ENCODE measurements at places on chromosomes 6 and 20.

DNA sequence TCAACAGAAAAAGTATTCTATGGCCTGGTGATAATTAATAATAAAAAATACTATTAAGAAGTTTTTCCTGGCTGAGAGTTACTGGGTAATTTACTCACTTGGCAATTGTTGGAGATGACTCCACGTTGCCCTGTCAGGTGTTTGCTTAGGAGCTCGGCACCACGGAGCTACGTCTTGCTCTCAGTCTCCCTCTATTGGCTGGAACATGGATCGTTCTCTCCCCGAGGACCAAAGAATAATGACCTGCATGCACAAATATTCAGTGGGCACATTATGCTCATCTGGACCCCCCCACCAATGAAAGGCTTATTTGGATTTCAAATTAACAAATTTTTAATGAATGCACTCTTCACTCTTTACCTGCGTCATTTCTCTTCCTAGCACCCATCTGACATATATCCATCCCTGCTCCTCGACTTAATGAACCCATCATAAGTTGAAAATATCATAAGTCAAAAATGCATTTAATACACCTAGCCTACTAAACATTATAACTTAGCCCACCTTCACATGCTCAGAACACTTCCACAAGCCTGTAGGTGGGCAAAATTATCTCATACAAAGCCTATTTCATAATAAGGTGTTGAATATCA is 71.0 kb upstream of the CD83 start:
- DNase-seq = peak; percentile 30

- DNase-seq = no peak
Measured at GRCh38 chr20:7624886-7625285, 315.4 kb downstream of the HAO1 start.

GRCh38 chr6:169854083-169854725 is 102.8 kb downstream of the ERMARD start:
- DNase-seq = no peak

DNA sequence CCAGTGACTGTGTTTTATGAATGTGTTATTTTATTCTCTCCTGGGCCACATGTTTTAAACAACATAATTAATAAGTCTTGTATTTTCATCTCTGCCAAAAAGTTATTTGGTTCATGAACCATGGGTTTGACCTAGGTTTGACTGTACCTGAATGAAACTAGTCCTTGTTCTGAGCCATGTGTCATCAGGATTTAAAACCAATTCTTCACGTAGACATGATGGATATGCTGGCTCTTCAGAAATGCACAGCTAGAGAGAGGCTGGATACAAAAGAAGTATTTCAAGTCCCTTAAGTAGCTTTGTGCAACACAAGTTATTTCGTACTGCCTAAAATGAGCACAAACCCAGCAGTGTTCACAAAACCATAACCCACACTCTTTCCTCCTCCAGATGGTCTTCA is 116.1 kb downstream of the IBTK start:
- DNase-seq = no peak

GRCh38 chr20:25372584-25373336 is 17.9 kb downstream of the ABHD12 start:
- no peak for DNase-seq

GRCh38 chr20:5080384-5080877 is 39.3 kb downstream of the PCNA start:
- DNase-seq = no peak

DNA sequence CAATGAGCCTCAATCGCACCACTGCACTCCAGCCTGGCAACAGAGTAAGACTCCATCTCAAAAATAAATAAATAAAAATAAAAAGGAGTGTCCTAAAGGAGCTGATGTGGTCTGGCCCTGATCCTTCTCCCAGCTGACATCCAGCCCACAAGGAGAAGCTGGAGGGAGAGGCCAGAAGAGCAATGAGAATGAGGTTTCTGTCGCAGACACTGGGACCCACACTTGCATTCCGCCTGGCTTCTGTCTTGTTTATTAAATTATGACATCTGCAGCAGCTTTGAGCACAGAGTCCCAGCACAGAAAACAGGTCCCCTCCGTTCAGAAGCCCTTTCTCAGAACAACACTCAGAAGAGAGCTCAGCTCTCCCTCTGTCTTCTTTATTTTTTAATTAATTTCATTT is 10.3 kb upstream of the E2F1 start:
- no peak for DNase-seq

DNA sequence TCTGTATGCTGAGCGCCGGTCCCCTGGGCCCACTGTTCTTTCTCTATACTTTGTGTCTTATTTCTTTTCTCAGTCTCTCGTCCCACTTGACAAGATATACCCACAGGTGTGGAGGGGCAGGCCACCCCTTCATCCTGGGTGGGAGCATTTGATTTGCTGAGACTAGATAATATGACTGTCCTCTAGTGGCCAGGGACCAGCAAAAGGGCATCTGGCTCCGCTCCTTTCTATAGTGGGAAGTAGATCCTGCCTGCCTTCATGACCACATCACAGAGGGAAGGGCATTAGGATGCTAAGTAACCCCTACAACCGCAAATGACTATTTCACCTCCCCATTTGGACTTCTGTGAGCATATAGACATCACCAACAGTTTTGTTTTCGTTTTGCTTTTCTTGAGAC is 64.5 kb downstream of the TRMT6 start:
- DNase-seq = no peak

- DNase-seq = no peak
Measured at GRCh38 chr6:148550569-148550968, 196.3 kb upstream of the UST start.

- DNase-seq = no peak
Measured at GRCh38 chr20:43022568-43022967, 167.1 kb downstream of the PTPRT start.

- no peak for DNase-seq
Measured at GRCh38 chr6:23630726-23631635, 495.0 kb upstream of the NRSN1 start.

DNA sequence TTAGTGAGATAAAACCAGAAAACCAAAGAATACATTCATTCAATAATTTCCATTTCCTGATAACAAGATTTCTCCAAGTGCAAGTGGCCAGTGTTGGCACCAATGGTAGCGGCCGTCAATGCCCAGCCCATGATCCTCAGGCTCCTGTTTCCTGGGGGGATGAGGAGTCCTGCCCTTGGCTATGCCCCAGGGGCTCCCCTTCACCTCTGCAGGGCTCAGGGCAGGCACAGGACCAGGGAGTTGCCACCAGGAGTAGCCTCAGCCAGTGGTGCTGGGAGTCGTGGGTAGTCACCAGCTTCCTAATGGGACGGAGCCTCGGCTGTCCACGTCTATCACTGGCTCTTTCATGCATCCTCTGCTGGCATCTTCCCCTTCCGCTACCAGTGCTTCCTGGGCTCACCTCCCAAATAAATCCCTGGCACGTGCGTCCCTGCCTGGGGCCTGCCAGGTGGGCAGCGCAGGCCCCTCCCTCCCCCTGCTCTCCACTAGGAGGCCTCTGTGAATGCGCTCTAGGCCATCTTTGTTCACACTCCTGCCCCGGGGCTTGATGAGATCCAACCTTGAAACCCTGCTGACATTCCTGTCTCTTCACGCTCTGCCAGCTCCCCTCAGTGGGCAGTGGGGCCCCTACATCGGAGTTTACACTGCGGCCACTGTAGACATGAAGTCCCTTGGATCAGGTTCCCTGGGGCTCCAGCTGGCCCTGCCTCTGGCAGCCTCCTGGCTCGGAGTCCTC is 215.7 kb downstream of the SYNDIG1 start:
- DNase-seq = no peak

DNA sequence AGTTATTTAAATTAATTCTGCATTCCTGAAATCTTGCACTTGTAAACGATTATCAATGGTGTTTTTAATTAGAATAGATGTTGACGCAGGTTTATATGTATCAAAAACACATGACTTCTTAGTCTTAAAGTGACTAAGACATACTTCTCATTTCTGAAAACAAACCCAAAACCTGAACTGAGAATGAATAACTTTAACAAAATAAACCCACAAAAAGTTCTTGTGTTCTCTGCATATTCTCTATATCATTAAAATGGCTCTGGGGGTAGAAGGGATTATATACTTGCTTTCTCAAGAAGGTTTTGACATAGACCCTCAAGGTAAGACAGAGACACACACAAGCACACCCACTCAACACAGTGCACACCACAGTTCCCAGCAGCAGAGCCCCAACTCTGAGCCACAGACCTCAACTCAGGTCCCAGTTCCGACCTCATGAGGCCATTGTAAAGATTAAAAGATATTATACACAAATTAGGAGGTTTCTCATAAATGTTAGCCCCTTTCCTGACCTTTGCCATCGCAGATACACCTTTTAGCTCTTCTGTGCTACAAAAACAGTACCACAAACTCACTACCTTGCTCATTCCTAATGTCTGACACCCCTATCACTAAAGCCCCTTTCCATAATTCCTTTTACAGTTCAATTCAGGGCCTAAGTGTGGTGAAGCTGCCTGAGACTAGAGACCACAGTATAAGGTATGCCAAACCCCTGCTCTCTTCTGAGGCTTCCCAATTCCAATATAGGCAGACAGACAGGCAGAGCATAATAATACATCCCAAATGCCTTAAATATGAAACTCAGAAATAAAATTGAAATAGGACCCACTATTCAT is 267.8 kb downstream of the PTPRK start:
- no peak for DNase-seq

GRCh38 chr20:50328996-50329898 is 138.6 kb downstream of the CEBPB start:
- DNase-seq = no peak

DNA sequence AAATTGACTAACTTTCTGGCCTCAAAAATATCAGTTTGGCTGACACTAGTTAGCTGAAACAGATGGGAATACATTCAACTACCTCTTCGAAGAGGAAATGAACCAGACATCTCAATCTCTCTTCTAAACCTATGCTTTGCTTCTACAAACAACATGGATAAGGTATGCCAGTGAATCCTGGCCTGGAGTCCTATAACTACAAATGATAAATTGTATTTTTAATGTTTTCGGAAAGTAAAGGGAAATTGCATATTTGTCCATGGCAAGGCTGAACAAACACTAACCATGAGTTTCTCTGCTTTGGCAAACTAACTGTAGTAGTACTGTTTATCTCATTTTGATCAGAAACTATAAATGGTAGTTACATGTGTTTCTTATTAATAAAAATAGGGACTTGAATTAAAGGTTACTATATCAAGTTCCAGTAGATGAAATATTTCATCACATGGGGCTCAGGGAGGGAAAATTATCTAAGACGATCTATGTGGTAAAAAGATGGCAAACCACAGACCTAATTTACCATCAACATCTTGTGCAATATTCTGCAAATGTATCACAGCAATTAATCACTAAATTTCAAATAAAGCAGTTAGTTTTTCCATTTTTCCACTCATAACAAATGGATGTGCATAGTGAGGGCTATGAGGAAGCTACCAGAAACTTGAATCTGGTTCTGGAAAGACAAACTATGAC is 76.8 kb downstream of the COL12A1 start:
- DNase-seq = no peak

GRCh38 chr20:12928358-12928754 is 80.4 kb upstream of the SPTLC3 start:
- no peak for DNase-seq

GRCh38 chr20:43710370-43711044 is 16.3 kb downstream of the GTSF1L start:
- DNase-seq = no peak

GRCh38 chr20:60180986-60181385 is 222.8 kb downstream of the CDH26 start:
- DNase-seq = no peak

DNA sequence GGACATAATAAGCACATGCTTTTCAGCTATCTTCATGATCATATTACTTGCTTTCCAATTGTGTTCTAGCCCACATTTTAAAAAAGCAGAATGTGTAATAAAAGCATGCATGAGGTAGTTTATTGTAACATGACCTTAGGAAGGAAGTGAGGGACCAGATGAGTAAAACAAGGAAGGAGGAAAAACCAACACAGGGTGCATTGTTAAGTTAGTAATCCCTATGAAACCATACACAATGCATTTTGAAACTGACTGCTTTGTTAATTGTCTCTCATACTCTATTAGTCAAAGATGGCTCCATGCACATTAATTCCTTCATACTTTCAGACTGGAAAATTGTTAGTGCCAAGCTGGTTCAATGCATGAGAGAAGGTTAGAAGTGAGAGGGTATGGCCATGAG is 37.7 kb upstream of the CENPW start:
- no peak for DNase-seq

DNA sequence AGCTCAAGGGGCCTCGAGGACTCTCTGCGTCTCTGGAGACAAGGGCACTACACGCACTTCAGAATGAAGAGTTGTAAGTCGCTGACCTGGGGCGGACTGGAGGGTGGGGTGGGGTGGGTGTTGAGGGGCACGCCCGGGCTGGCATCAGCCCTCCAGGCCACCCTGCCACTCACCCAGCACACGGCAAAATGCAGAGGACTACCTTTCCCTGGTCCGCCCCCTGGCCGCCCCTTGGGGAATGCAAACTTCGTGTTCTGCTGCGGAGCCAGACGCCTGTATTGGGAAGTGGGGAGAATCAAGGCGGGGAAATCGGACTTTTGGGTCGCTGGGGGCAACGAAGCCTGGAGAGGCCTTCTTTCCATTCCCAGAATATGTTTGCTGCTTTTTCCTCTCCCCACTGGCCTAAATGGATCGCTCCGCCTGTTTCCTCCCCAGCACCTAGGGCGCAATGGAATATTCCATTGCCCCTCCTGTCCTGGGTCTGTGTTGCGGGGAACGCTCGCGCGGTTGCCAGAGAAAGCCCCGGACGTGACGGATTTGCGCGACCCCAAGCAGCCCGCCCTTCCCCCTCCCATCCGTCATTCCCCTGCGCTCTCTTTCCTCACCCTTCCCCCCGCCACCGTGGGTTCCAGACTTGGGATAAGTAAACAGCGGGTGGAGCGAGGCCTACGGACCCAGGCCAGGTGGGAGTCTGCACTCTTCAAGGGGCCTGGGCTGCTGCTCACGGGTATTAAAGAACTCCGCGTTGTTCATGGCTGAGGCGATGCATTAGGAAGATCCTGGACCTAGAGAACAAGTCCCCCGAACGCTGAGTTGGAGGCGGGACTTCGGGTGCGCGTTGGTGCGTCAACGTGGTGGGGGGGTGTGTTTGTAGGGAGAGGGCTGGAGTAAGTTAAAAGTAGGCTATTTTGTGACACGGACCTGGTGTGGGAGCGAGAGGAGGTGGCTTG is at the start of gene PPT2:
Gene PPT2, plus strand, starts transcription at position 578 of the 950 bp plus-strand sequence. CDS start 454 bp downstream, outside the sequence.
- peak; percentile 67 for DNase-seq

- no peak for DNase-seq
Measured at GRCh38 chr6:36865835-36866234, 8.8 kb downstream of the PPIL1 start.

DNA sequence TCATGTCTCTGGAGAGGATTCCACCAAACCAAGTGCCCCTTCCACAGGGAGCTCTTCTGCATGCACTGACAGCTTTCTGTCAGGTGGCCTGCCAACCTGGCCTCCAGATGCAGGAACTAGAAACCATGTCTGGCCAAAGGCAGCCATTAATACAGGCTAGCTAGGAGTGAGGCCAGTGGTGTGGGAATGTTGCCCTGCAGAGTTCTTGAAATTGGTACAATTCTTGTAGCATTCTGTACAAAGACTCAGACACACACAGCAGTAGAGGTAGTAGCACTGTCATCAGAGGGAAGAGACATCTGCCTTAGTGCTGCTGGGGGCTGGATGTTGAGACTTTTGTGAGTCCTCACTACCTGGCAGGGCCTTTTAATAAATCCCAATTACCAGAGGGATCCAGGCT is 48.8 kb downstream of the RNF24 start:
- DNase-seq = no peak
